NCI-H1930 (cell line): ENCODE measurements at places on chromosomes 1 and 21.

- no peak for DNase-seq
These were observed 39.4 kb downstream of the LTN1 start for GRCh38 chr21:28953247-28953646.

DNA sequence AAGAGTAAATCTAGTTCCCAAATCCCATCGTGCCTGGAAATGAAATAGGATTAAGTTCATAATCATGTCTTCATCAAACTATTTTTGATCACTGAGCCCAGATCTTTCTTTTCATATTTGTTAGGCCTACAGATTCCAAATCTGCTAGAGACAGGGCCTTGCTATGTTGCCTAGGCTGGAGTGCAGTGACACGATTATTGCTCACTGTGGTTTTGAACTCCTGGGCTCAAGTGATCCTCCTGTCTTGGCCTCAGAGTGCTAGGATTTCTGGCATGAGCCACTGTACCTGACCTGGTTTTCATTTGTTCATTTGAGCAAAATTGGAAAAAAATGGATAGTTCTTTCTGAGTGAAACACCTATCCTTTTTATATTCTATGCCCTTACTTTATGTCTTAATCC is 28.0 kb upstream of the DIPK1A start:
- DNase-seq = no peak

DNA sequence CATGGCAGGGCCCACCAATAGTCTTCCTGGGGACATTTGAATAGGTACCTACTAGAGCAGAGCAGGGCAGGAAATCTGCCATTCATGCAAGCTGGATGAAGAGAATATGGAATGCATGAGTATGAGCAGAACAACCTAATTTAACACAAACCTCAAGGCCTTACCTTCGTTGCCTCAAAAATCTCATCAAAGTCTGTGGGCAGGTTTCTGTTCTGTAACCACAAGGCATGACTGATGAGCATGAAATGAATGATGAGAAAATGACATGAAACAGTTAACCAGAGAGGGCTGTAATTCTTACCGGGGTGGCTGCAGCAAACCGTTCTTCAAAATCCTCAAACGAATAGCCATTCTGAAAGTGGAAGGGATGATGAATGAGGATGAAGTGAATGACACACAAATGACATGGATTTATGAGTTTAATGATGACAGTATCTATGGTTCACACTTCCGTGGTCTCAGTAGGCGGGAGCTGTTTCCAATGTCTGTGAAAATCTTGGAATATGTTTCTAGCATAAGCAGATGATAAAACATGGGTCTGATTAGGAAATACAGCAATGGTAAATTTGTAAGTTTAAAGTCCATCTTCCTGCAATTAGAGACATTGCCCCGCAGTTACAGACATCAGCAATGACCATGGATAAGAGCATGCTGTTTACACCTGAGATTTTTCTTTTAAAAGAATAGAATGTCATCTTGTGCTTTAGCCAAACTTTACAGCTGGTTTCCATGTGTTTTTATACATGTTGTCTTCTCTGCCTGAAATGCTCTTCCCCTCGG is 67.6 kb upstream of the C8B start:
- no peak for DNase-seq

- no peak for DNase-seq
These were observed 80.1 kb downstream of the SH3BGR start for GRCh38 chr21:39531840-39532239.

DNA sequence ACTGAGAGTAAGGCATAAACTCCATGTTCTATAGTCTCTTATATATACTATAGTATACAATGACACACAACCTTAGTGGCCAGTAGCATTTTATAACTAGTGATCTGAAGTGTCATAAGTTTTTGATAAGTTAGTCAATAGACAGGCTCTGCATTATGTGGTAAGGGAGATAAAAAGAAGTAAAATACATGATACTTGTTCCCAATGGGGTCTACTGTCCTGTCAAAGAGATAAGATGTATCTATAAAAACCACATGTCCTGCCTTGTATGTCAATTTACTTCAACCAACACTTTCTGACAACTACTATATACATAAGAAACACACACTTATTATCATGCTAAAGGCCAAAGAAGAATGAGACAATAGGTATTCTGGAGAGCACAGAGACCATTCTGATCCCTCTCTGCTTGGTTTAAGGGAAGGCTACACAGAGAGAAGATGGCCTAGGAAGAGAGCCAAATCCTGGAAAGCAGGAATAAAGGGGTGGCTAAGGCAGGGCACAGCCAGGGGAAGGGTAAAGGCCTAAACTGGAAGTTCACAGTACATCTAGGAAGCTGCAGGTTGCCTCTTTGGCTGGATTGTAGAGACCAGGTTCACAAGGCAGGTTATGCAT is 91.4 kb downstream of the LYST start:
- no peak for DNase-seq

- no peak for DNase-seq
These were observed 24.1 kb upstream of the EGLN1 start for GRCh38 chr1:231446138-231446537.

DNA sequence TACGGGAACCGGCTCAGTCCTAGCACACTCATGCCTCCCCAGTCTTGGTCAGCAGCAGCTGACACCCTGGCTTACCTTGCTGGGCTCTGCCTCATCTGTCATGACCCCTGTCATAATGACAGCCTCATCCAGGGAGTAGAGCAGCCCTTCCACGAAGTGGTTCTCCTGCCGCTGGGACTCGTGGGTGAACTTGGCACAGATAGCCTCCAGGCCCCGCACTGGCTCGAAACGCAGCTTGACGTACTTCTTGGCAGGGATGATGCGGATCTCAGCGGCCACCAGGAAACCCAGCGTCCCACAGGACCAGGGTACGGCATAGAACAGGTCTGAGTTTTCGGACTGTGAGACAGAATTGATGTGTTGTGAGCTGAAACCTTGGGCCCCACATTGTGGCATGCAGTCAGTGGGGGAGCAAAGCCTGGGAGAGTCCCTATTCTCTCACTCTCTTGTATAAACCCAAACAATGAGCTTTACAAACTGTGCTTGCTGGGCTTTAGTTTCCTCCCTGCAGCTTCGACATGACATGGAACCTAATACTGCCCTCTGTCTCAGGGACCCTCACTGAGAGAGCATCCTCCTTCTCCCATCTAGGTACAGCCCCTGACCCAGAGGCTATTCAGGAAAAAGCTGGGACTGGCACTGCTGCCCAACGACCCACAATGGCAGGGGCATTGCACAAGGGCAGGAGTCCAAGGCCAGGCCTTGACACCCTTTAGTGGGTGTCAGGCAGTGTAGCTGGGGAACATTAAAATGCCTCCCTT is 15.5 kb downstream of the DHCR24 start:
- DNase-seq = no peak

- no peak for DNase-seq
These were observed 9.3 kb downstream of the SLC25A24 start for GRCh38 chr1:108190686-108191416.

DNA sequence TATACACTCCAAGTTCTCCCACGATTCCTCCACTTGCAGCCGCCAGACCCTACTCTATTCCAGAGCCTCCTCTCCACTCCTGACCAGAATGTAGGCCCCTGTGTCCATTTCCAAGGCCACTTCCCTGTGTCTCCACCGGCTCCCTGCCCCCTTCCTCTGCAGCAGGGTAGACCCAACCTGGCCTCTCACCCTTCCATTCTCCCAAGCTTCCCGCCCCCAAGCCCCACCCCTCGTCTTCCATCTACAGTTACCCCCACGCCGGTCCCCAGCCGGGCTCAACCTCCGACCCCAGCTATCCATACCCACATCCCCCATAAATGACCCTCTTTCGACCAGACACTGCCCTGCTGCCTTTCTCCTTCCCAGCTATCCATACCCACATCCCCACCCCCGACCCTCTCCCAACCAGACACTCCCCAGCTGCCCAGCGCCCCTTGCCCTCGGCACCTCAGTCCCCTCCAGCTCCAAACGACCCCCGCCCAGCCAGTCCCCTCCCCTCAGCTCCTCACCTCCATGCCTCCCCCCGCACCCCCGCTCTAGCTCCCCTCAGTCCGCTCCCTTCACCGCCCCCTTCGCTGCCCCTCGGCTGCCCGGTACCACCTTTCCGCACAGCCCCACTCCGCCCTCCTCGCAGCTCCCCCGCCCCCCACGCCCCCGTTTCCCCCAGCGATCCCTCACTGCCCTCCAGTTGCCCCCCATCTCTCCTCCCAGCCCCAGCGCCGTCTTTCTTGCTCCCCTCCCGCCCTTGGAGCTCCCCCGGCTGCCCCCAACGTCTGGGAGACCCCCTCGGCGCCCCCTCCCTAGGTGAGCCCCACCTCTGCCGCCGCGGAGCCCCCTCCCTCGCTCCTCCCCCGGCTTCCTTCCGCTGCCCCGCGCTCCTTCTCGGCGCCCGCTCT is 670 bp downstream of the RAB3B start:
- DNase-seq = no peak

DNA sequence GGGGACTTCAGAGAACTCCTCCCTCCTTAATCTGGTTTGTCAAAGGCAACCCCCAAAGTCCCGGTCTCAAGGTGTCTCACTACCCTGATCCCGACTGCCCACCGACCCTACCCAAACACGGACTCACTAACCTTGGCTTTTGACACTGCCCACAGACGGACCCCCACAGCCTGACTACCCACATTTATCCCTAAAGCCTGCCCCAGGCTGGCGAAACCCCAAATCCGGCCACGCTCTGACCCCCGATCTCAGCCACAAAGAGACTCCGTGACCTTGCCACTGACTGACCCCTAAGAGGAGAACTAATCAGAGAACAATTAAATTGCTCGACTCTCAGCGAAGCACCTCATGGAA is 5.2 kb downstream of the ID3 start:
- DNase-seq = no peak

GRCh38 chr1:17016317-17016661 is 4.6 kb upstream of the ATP13A2 start:
- peak; percentile 7 for DNase-seq

DNA sequence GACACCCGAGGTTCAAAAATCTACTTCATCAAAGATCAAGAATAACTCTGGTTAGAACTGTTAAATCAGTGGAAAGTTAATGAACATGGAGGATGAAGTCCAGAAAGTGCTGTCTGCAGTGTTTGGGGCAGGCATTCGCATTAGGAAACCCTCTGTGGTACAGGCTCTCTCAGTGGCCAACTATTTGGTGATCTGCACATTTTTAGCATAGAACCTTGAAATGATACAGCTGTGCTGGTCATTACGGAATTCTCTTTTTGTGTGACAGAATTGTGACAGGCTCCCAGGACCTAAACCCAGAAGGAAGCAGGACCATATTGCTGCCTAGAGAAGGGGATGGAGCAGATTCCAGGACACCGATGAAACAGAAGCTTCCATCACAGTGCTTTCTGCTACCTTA is 89.0 kb downstream of the SLC45A1 start:
- DNase-seq = no peak

- no peak for DNase-seq
These were observed 13.1 kb upstream of the NHLH2 start for GRCh38 chr1:115854005-115854404.

GRCh38 chr1:1072849-1073742 is 1.0 kb downstream of the RNF223 start:
- DNase-seq = no peak

DNA sequence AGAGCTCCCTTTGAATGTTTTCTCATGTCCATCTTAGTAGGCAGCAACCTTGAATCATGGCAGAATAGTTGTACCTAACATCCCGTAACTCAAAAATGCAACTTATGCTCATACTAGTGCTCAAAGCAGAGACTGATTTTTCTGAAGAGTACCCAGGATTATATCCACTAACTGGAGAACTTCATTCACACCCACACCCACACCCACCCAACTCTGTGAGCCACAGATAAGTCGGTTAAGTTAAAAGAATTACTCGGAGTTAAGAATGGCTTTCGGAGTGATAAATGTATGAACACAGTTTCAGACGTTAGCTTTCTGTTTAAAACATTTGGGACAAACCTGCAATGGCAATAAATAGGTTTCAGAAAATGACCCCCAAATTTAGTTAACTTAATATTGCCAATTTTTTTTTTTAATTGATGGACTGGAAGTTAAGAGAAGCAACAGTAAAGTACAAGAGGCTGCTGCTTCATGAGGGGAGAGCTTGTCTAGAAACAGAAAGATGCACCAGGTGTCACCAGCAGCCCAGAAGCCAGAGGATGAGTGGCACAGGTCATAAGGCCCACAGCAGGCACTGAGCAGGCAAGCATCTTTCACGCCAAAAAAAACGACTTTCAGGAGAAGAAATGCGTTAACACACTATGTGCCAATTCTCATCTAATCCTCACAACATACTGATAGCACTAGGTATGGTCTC is 48.4 kb upstream of the C1orf198 start:
- no peak for DNase-seq

GRCh38 chr1:98336472-98337083 is 324.9 kb upstream of the SNX7 start:
- peak; percentile 37 for DNase-seq

DNA sequence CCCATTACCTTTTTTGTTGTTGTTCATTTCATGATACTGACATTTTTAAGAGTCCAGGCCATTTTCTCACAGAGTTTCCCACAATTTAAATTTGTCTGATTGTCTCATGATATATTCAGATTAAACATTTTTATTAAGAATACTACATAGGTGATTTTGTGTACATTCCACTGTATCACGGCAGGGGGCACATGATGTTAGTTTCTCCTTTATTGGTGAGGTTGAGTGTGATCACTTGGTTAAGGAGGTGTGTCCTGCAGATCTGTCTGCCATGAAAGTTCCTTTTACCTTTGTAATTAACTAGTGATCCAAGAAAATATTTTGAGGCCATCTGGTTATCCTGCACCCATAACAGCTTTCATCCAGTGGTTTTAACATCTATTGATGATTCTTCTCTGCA is 11.8 kb downstream of the RTCA start:
- no peak for DNase-seq

DNA sequence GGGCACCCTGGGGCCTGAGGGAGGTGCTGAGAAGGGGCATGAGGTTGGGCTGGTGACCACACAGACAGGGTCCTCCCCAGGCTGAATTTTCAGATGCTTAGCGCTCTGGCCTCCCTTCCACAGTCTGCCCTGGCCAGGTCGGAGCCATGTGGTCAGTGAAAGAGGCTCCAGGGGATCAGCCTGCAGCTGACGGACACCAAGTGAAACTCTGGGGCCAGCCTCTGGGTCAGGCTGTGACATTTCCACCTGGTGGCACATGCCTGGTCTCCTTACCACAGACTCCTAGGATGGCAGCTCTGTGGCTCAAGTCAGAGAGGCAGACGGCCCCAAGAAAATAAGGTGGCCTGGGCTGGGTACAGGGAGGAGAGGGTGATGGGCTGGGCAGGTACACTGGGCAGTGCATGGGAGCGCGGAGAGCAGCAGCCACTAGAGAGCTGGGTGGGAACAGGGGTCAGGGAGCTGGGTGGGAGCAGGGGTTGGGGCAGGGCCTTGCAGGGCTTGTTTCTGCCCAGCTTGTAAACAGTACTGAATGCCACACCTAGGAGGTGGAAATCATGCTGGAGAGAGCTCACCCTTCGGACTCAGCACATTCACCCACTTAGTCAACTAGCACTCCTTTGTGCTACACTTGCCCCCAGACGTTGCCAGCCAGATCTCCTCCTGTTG is 20.7 kb upstream of the ADARB1 start:
- no peak for DNase-seq

DNA sequence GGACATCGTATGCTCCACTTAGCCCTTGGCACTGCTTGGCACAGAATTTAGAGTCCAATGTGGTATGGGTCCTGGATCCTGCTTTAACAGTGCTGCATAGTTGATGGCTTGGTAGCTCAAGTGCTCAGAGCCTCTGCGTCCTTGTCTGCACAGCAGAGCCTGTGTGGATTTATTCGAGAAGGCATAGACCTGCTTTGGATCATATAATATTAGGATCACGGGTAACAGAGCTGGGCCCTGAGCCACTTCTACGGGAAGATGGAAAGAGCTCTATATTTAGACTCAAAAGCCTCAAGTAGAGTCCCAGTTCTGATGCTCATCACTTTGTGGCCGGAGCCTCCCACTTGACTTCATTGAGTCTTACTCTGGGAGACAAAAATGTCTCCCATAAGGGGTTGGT is 164.4 kb upstream of the EDN2 start:
- DNase-seq = no peak
